ENCODE measurements at places on chromosomes 4 and X.

- DNase-seq, result peak; percentile 24
These were observed 3.0 kb downstream of the RPL10 start for GRCh38 chrX:154401045-154401799.

DNA sequence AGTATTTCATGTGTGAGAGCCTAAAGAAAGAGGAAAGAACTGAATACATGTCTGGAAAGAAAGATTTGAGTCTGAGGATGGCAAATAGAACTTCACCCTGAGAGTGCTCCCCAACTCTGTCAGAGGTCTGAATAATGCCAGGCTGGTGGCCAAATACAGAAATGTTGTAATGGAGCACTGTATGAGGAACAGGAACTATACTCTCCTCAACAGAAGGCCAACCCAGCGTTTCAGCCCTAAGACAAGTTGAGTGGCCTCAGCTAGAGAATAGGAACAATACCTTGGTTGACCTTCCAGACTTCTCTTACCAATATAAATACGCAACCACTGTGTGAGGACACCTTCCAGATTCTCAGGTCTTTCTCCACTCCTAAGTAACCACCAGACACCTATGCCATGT, 94.5 kb upstream of the STIM2 start:
- no peak for DNase-seq

DNA sequence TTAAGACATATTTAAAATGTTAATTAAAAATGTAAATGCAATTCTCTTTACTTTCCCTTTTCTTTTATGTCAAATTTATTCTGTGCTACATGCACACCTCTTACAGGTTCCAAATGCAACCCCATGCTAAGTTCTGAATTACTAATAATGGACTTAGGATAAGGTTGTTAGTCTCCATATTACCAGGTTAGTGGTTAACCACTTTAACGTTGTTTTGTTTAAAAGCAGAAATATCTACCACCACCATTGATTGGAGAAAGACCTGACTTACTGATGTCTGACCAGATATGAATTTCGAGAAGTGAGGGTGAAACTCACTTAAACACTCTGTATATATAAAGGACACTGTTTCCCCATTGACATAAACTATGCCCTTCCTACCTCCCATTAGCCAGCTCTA, 6.9 kb upstream of the TRPC3 start:
- no peak for DNase-seq

- no peak for DNase-seq
These were observed 207.4 kb upstream of the INTU start for GRCh38 chr4:127425202-127425845.

GRCh38 chr4:78569306-78569821, 17.8 kb downstream of the ANXA3 start:
- no peak for DNase-seq
